Epithelial cell of proximal tubule (primary cell): ENCODE measurements at places on chromosomes 13 and 19.

DNA sequence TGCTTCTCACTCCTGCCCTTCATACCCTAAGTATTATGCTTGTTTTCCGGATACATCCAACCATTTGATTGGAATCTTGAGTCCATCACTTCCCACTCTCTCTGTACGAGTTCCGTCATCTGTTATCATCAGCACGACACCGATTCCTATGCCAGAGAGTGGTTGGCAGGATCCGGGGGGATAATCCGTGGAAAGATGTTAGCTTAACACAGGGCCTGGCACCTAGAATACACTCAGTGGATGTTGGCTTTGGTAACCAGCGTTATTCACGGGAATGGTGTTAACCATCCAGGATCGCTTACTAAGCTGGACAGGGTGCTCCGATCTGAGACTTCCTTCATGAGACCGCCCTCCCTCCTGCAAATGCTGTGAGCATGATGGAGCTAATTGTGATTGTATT is 12.4 kb downstream of the VSTM2B start:
- DNase-seq: no peak

DNA sequence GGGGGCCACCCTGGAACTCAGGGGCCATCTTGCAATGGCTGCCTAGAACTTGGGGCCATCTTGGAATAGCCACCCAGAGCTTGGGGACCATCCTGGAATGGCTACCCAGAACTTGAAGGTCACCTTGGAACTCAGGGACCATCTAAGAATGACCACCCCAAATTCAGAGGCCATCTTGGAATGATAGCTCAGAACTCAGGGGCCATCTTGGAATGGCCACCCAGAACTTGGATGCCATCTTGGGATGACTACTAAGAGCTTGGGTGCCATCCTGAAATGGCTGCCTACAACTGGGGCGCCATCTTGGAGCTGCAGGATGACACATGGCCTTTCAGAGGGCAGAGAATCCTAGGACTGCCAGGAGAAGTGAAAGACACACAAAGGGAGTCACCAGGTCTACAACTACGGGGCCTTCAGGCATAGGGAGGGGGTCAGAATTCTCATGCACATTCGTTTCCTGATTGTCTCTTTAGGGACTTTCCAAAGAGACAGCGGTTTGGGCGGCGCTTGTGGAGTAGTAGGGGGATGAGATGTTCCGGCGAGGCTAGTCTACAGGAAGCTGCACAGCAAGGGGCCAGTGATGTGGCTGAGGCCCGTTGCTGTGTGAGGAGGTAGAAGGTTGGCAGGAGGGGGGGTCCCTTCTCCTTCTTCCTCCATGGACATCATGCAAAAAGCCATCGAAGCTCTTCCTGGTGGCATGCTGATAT is 125.0 kb downstream of the IER2 start:
- DNase-seq: no peak

- no peak for DNase-seq
Observed at GRCh38 chr13:45370922-45371406, 30.0 kb upstream of the TPT1 start.

GRCh38 chr13:112916296-112916695 is 52.7 kb upstream of the MCF2L start:
- DNase-seq: no peak

GRCh38 chr19:11606484-11606883 is 9.2 kb downstream of the ZNF627 start:
- no peak for DNase-seq
